ENCODE measurements at places on chromosomes 7 and 10.
A peak's percentile ranks its signal among the peaks of the same experiment; 100 is the strongest.

DNA sequence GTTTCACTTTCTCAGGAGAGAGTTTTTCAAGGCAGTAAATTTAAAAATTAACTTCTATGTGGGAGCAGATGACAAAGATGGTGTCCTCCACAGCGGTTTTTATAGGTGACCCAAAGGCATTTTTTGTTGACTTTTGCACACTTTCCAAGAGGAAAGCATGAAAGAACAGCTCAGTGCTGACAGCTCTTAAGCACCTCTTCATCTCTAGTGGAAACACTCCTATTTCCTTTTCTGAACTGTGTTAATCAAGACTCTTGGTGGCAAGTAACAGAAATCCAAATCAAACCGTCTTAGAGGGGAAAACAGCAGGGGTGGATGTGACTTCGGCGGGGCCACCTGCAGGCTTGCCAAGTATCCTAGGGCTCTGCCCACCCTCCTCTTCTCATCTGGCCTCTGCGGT, 71.8 kb upstream of the GATA3 start:
- DNase-seq = no peak

DNA sequence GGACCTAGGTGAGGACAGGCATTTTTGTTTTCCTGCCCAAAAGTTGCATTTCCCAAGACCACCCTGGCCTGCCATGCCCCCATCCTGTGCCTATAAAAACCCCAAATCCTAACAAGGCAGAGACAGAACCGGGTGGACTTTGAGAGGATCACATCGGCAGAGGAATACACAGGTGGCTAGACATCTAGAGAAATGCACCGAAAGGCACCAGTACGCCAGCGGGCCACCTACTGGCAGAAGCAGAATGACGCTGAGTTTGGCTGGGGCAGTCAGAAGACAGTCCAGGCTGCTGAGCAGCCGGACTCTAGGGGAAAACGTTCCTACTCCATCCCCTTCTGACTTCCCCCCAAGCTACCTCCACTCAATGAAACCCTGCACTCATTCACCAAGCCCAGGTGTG, 2.8 kb downstream of the AKR1C4 start:
- no peak for DNase-seq

DNA sequence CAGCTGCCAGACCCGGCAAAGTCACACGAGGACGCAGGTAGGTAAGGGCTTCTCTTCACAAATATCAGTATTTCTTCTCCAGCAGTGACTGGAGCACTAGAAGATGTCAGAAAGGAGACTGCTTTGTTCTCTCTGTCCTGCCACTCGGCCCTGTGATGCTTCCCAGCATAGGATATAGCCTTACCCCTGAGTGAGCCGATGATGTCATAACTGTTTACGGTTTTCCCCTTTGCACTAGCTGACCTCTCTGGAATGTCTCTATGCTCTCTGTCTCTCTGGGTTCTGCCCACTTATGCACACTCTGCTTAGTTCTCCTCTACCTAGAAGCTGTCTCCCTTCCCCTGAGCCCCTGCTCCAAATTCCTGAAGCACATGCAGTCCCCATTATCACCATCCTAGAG, 167.5 kb upstream of the PODXL start:
- DNase-seq = no peak

GRCh38 chr7:70354409-70355169, 756.3 kb downstream of the AUTS2 start:
- no peak for DNase-seq

GRCh38 chr10:62049624-62050345, 148.3 kb downstream of the ARID5B start:
- no peak for DNase-seq

DNA sequence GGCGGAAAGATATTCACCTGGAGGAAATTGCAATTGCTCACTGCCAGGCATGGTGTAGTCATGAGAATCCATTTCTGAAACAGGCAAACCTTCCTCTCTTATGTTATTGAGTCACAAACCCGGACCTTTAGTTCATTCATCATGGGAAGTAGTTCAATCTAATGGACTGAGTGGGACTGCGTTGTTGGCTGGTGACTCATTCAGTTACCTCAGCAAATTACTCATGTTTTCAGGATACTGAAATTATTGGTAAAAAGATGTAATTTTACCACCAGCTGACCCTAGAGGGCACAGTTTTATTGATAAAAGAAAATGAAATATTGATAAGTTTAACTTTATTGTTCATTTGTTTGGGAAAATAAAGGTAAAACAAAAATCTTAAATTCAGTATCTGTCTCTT, 1194.4 kb upstream of the SORCS1 start:
- DNase-seq = no peak

DNA sequence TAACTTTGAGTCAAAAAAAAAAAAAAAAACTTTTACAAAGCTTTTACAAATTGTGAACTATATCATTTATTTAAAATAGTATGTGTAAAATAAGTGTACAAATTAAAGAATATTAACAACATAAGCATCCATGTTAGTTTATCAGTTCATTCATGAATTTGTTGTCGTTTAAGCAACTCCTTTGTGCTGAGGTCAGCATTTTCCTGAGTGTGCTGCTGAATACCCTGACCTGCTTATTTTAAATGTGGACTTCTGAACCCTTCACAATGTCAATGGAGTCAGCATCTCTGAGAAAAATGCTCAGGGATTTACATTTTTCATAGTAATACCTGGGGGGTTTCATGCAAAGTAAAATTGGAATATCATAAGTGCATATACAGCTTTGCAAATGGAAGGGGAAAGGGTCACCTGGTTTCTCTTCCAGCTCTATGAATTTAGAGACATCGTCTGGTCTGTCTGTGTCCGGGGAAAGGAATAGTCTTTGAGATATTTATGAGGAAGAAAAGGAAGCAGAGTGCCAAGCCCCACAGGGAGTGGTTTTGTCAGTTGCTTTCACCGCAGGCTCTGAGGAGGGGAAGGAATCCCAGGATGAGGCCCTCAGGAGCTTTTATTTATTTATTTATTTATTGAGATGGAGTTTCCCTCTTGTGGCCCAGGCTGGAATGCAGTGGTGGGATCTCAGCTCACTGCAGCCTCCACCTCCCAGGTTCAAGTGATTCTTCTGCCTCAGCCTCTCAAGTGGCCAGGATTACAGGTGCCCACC, 125.5 kb upstream of the SVIL start:
- DNase-seq = no peak

- no peak for DNase-seq
Measured at GRCh38 chr10:23317416-23317815, 27.2 kb downstream of the C10orf67 start.

- DNase-seq = no peak
Measured at GRCh38 chr10:86755454-86755739, 1.0 kb upstream of the BMPR1A start.

DNA sequence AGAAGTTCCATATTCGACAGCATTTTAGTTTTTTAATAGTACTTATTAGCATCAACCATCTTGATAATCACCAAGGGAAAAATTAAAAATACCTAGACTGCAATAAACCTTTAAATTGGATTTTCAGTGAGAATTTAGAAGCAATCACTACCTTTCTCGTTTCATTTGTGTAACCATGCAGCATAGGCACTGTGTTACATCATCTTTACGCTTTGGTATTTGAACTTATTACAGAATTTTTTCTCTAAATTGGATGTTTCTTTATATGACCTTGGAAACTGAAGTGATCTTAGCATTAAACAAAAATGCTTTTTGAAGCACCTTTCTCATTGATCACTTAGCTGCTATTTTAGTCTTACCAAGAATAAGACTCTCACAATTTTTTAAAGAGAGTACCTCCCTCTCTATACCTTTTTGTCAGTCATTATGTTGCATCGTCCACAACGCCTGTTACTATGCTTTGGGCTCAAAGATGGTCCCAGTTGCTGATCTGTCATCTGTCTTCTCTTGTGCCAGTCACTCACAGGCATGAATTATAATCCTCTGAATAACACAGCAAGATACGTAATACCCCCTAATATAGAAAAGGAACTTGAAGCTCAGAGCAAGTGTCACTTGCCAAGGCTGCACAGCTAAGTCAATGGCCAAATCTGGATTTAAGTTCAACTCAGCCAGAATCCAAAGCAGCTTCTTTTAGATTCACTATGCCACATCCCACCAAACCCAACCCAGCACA, 19.6 kb upstream of the ASCC1 start:
- DNase-seq = no peak

DNA sequence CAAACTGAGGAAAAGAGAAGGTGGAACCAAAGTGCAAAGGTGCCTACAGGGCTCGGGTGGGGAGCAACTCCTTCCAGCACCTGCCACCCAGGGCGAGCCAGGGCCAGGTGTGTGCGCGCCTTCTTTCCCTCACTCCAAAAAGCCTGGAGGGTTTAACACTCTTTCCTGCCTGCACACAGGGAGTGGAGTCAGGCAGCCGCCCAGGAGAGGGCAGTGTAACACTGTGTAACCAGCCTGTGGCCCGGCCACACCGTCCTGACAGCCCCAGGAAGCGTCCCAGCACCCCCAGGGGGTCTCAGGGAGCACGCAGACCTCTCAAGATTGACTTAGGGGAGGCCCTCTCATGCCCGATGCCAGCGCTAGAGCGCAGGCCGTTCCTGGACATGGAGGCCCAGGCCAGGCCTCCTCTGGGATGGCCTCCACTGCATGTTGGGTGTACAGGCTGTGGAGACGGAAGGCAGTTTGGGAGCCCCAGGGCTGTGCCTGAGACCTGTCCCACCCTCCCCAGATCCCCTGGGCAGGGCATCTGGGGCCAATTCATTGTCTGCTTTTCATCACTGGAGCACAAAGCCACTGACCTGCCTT, 13.4 kb downstream of the BRI3 start:
- peak; percentile 55 for DNase-seq

DNA sequence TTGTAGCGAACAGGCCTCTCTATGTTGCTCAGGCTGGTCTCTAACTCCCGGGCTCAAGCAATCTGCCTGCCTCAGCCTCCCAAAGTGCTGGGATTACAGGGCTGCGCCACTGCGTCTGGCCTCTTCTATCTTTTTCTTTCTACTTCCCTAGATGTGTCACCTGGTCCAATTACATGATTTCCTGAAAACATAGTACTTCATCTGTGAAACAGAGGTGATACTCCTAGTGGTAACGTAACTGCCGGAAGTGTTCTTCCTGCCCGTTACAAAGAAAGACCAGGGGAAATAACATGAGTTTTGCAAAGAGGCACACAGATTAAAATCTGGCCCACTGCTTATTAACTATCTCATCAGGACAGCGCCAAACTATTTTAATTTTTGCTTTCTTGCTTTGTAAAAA, 18.4 kb upstream of the HGF start:
- DNase-seq = no peak

- DNase-seq = no peak
Measured at GRCh38 chr10:129546106-129546505, 79.1 kb downstream of the MGMT start.

GRCh38 chr7:114182837-114183236, 231.8 kb upstream of the FOXP2 start:
- peak; percentile 23 for DNase-seq

DNA sequence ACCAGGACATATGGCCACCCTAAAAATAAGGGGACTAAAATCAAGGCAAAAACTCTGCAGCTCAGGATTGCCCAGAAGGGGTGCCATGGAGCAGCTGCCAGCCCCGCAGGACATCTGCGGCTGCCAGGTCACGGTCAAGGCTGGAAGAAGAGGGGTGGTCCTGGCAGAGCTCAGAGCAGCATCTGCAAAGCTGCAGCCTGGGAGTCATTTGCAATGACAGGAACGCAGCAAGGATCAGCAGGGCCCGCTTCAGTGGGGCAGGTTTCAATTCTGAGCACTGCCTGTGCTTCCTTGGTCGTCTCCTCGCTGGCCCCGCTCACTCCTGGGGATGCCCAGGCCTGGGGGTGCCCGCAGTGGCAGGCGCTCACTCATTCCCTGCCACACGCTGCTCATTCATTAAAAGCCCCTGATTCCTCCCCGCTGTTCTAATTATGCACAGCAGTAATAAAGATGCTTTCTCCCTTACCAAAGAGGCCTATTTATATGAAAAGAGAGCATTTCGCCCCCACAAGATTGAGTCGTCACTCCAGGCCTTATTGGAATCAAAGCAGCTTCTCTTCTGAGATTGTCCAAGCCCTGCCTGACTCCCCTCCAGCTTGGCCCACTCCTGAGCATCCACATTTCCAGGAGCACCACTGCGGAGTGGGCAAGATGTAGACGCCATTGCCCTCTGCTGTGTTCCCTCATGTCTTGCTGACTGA, 4.6 kb downstream of the HSPA12A start:
- no peak for DNase-seq

- no peak for DNase-seq
Measured at GRCh38 chr10:47441938-47442337, 42.0 kb downstream of the ANXA8 start.

DNA sequence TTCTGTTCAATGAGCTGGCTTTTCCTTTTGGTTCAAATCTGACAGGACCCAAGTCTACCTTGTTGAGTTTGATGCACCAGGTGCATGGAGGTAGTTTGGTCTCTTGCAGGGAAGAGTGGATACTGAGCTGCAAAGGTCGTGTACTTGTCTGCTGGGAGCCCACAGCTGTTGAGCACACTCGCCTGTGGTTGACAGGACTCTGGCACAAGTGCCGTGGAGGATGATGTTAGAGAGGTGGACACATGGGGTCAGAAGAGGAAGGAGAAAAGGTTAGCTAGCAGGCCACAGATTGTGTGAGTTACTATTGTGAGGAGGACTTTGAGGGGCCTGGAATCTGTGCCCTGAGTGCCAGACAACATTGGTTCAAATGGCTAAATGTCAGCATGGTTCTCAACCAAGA, 197.3 kb downstream of the CREB5 start:
- no peak for DNase-seq

GRCh38 chr7:92042056-92042737, 92.1 kb downstream of the CYP51A1 start:
- DNase-seq = no peak

DNA sequence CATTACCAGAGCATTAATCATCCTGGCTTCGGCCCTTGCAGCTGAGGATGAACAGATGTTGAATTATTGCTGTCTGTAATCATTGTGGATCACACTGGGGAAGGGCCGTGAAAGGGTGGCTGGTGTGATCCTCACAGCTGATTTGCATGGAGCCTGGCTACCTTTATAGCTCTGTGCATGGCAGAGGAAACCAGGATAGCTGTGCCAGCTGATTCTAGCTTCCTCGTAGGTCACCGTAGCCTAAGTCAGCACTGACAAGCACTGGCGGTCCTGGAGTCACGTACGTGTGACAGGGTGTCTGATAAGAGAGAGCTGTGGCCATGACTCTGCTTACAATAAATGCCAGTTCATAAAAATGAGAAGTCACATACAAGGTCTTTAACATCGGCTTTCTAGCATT, 76.5 kb downstream of the INSYN2A start:
- no peak for DNase-seq

GRCh38 chr7:108030516-108030915, 27.6 kb upstream of the LAMB1 start:
- DNase-seq = no peak

DNA sequence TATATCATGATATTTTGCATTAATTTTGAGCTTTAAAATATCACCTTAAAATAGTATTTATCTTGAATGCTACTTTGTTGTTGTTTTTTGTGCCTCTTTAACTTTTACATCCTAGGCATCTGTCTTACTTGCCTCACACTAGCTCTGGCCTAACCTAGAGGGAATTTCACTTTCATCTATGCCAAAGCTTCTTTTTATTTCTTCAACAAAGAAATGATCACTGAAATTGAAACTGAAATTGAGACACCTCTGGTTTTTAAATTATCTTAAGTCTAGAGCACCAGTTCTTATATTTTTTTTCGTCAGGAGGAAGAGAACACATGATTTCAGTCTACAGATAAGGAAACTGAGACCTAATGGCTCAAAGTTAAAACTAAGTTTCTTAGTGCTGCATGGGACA, 3.5 kb upstream of the SCIN start:
- DNase-seq = no peak
